ENCODE measurements at places on chromosomes 3 and 15. TPM values are rescaled to one million over a fixed set of nuclear protein-coding genes. Genes with fewer than 3 reads are reported as not detected.

The APOD gene
- total RNA-seq, result not detected

The TNNC1 gene
- total RNA-seq, result not detected

The SLC22A13 gene
- total RNA-seq, result not detected

The MITF gene
- 6.3 TPM for total RNA-seq

The CLDN16 gene
- total RNA-seq, result not detected

DNA sequence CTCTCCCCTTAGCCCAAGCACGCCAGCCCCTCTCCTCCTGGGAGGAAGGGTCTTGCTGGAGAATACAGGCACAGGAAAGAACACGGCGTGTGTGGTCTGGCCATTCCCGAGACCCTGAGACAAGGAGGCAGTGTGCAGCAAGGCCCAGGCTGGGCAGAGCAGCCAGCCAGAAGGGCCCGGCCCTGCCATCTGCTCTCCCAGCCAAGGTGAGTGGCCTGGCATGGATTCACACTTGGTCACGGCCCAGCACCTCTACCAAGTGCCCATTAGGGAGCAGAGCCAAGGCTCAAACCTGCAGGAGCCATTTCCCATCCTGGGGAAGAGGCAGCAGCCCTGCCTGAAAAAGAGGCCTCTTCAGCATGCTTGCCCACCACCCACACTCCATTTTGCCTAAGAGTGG is 28.6 kb downstream of the MEGF11 start:
- no peak for DNase-seq

GRCh38 chr15:70202756-70203155 is 105.0 kb upstream of the TLE3 start:
- DNase-seq, result no peak

- DNase-seq, result no peak
These were observed 24.0 kb downstream of the LTF start for GRCh38 chr3:46440531-46441294.

DNA sequence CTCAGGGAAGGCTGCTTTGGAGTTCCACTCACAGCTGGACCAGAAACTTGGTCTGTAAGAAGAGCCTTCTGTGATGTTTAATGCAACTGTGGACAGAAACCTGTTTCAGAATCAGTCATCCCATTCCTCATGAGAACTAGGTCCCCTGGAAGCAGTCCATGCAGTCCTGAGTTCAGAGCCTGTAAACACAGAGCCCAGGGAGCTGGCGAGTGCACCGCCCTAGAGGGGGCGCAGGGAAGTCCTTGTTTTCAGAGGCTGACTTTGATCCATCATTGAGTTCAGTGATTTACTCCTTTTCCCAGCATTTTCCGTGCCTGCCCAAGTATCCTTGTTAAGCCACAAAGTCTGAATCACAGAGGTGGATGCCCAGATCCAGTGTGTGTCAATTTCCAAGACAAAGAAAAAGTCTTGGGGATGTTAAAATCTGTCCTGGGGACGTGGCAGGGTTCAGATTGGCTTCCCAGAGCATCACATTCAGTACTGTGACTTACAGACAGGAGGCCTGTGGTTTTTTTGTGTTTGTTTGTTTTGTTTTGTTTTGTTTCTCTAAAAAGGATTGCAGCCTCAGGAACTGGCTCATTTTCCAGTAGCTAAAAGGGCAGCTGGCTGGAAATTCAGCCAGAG is 9.8 kb upstream of the TXNRD3 start:
- peak; percentile 58 for DNase-seq

- DNase-seq, result no peak
These were observed 25.4 kb upstream of the SOX14 start for GRCh38 chr3:137738710-137739109.

DNA sequence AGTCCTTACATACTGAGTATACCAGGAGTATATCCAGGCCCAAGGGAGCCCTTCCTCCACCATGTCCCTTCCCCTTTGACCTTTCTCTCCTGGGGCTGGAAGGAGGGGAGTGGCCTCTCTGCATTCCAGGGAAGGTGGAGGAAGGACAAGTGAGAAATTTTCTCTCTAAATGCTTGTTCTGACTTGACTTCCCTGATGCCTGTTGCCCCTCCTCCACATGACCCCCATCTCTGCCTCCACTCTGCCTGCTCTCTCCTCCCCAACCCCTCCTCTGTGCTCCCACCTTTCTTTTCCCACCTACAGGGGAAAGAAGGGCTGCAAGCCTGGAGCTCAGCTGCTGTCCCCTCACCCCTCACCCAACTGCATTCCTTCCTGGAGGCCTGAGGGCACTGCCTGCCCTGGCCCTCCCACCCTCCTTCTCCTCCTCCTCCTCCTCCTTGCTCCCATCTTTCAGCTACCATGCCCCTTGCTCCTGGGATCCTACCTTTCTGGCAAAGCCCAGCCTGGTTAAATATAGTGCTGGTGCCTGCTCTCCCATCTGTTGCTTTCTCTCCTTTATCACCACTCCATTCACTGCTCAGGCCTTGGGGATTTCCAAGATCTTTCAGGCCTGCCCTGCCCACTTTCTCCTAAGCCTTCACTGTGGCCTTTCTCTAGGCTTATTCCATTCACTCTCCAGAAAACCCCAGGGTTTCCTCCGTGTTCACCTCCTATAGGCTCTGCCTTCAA is 8.5 kb upstream of the DAG1 start:
- DNase-seq, result peak; percentile 35

DNA sequence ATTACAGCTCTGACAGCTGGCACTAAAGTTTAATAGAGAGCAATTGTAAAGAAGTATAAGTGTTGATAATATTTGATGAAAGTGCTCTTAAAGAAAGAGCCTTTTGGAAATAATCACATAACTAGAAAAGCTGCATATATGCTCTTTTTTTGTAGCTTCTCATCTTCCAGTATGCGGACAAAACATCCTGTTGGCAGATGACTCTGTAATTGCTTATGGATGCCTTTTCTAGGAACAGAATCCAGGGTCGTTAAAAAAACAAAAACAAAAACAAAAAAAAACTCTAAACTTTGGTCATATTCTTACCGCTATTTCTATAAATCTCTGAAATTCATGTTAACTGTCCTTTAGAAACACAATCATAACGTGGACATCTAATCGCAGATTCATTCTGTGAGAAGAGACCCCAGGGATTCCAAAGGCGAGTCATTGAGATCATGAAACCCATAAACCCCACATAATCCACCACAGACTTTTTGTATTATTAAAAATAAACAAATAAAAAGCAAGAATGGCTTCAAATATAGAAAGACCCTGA is 109.8 kb downstream of the EPHA3 start:
- no peak for DNase-seq

- DNase-seq, result peak; percentile 13
These were observed 24.0 kb downstream of the GPR176 start for GRCh38 chr15:39896101-39896500.

- DNase-seq, result no peak
These were observed 11.5 kb downstream of the LIPC start for GRCh38 chr15:58443308-58443707.

DNA sequence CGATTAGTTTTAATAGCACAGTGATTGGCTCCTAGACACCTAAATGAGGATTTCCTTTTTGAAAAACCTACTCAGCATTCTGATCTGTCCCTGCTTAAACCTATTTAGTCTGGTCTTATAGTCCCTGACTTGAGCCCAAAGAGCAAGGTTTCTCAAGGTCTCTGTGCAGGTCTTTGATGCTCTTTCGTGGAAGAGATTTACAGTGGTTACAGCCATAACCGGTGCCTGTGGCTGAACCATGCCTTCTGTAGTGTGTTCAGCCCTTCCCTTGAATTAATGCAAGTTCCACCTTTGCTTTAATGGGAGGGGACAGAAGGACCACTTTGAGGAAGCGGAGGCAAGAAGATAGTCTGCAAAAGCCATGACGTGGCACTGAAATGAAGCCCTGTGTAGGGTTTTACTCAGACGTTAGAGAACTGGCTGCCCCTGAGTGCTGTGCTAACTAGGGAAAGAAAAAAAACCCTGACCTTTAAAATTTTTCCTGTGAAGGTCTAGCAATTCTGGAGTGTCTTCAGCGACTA is 43.0 kb downstream of the ZBTB38 start:
- peak; percentile 61 for DNase-seq

GRCh38 chr3:186807231-186807630 is 949 bp upstream of the RFC4 start:
- DNase-seq, result no peak

GRCh38 chr15:89175617-89176191 is 45.7 kb downstream of the RLBP1 start:
- no peak for DNase-seq

DNA sequence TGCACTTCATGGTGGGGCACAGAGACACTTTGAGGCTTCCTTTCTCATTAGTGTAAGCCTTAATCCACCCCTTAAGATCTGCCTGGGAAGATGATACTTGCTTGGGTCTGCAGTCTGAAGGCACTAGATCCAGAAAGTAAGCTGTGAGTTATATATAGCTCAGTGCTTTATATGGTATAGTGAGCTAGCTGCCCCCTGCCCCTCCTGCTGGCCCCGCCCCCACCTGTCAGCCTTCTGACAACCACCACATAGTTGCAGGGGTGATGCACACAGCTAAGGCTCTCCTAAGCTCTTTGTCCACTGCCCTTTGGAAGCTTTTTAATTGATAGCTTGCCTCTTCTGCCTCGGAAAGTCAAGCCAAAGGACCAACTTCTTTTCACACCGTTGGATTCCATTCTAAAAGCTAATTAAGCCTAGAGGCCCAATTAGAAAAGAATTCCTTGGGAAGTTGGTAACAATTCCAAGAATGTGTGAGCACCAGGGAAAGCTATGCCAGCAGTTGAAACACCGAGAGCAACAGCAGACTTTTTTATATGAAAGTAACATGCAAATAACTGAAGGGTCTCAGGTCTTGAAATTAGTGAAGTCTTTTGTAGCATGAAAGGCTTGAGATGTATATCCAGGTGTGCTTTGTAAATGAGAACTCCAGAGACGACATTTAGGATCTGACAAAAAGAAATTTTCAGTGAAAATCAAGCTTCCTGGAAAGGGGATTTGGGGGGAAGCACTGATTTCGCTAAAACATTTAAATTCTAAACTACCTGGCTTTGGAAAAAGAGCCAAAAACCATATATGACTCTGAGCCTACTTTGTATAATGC is 2.3 kb downstream of the TPM1 start:
- peak; percentile 70 for DNase-seq

Data from M059J (cell line).